ENCODE measurements at places on chromosomes 12 and 14.

DNA sequence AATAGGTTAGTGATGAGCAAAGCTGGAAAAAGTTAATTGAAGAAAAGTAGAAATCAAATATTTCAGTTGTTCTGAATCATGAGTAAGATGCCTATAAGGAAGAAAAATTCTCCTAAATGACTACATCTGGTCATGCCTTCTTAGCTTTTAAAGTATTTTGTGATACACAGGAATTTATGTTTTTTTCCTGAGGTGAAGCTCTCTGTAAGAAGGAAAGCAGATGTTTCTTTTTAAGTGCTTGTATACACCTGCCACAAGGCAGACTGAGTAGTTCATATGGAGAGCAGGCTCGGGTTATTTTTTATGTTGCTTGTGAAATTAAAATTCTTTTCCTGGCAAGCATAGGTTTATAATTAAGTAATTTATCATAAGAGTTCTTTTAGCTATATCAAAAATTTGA, 275.2 kb downstream of the RAD51B start:
- no peak for DNase-seq

GRCh38 chr12:33450480-33450879, 10.9 kb upstream of the SYT10 start:
- DNase-seq = no peak

DNA sequence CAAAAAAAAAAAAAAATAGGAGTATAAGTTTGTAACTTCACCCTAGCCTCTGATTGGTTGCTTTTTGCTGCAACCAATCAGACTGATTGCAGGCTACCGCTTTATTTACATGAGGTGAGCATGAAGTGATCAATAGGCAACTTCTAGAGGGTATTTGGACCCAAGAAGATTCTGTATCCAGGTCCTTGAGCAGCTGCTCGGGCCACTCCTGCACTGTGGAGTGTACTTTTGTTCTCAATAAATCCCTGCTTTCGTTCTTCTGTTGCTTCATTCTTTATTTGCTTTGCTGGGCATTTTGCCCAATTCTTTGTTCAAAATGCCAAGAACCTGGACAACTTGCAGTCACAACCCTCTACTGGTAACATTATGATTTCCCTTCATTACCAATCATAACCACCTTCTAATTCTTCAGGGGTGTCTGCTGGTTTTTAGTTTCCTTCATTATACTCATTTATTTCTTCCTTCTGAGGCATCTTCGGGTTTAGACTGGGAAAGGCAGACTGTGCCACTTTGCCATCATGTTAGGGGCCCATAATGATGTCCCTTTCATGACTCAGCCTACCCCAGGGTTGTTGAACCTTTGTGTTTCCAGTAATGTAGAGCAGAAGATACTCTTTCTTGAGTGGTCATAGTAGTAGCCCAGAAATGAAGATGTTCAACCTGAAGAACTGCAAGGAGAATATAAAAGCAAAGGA, 43.4 kb upstream of the LIMA1 start:
- DNase-seq = no peak

DNA sequence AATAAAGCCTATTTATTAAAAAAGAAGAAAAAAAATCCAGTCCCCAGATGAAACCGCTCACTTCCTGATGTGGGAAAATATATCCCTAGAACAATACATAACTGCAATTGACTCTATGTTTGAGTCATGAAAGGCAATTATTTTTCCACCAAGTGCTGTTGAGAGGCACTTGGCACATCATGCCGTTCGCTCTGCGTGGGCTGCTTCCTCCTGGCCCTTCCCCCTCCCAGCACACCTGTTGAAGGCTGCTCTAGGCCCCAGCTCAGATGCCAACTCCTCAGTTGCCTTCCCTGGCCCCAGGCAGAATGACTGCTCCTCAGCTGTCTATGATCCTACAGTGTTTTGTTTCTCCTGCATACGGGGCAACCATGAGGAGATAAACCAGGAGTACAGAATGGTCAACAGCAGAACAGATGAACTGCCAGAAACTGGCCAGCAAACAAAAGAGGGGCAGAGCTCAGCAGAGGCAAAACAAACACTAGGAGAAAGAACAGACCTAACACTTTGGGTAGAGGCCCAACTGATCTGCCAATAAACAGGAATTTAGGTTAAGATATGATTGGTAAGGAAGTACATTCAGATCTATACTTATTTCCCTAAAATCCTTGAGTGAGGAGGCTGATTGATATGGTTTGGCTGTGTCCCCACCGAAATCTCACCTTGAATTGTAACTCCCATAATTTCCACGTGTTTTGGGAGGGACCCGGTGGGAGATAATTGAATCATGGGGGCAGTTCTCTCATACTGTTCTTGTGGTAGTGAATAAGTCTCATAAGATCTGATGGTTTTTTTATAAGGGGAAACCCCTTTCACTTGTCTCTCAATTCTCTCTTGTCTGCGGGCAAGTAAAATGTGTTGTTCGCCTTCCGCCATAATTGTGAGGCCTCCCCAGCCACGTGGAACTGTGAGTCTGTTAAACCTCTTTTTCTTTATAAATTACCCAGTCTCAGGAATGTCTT, 58.6 kb downstream of the SLC38A1 start:
- peak; percentile 72 for DNase-seq

GRCh38 chr14:38882533-38882932, 220.5 kb downstream of the SEC23A start:
- DNase-seq = no peak
